Frontal cortex (tissue), 4 donors: ENCODE measurements at places on chromosomes 7 and 10. TPM values are rescaled to one million over a fixed set of nuclear protein-coding genes. Genes with fewer than 3 reads are reported as not detected.

GRCh38 chr7:30041526-30042269 lies 13.5 kb downstream of the PLEKHA8 start:
- DNase-seq, result no peak

- DNase-seq, result no peak
These were observed 300.3 kb downstream of the CDK14 start for GRCh38 chr7:90896458-90896857.

GRCh38 chr10:110989016-110989415 lies 69.6 kb downstream of the SHOC2 start:
- DNase-seq, result no peak

- no peak for DNase-seq
These were observed 332.5 kb upstream of the SORCS1 start for GRCh38 chr10:107497024-107497423.

- DNase-seq, result no peak
These were observed 305.5 kb downstream of the C7orf25 start for GRCh38 chr7:42606193-42606905.

- no peak for DNase-seq
These were observed 408.0 kb downstream of the HGF start for GRCh38 chr7:81361769-81362312.

- DNase-seq, result no peak
These were observed 150.0 kb upstream of the LAMB4 start for GRCh38 chr7:108280136-108280535.

DNA sequence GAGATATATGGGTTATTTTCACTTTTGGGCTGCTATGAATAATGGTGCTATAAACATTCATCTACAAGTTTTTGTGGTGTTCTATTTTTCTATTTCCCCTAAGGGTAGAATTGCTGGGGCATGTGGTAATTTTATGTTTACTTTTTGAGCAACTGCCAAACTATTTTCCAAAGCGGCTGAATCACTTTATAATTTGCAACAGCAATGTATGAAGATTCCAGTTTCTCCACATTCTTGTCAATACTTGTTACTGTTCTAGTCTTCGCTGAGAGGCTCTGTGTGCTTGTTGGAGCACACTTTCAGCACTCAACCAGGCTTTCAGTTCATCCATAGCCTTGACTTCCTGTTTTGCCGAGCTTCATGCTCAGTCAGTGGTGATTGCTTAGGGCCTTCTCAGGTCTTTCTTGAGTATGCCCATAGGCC lies 39.0 kb downstream of the ADK start:
- no peak for DNase-seq

DNA sequence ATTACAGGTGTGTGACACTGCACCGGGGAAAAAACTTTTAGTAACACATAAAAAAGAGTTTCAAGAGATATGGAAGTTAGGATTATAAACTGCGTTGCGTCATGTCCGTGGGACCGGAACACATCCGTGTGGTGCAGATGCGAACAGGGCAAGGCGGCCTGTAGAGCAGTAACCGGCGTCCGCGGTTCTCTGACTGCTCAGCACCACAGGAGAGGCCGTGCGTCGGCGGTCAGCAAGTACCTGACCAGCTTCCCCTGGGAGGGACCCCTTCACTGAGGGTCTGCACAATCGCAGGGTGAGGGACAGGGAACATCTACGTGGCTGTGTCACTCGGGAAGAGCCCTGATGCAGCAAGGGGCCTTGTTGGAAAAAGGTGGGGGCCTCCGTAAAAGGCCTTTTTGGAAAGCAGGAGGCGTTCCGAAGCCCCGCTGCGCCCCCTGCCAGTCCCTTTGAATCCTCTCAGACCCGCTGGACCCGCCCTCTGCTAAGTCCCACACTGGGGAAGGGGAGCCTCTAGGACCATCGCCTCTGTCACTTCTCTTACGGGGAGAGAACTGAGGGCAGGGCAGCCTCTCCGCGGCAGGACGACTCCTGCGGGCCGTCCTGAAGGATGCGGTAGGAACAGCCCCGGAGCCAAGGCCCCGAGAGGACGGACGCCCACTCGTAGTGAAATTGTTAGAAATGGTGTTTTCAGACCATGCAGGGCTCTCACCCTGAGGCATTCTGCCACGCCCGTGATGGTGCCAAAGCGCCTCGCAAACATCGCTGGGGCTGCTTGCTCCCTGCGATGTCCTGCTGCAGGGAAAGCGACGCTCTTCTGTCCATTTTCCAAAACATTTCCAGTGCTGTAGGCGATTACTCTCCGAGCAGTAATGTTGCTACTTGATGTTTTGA lies 771.6 kb upstream of the COBL start:
- no peak for DNase-seq

DNA sequence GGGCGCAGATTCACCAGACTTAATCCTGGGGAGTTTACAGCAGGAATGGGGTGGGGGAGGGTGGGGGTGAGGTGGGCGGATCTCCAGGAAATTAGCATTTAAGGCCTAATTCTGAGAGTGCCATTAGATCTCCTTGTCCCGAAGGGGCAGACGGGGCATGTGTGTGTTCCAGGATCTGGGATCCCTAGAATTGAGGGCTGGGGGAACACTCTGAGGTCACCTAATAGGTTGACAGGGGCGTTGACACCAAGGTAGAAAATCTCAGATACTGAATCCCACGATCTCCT lies 9.4 kb upstream of the EPHB4 start:
- DNase-seq, result peak; percentile 38

- no peak for DNase-seq
These were observed 10.3 kb upstream of the AGR3 start for GRCh38 chr7:16891874-16892643.

GRCh38 chr10:95785317-95785716 lies 29.4 kb downstream of the ENTPD1 start:
- DNase-seq, result no peak

DNA sequence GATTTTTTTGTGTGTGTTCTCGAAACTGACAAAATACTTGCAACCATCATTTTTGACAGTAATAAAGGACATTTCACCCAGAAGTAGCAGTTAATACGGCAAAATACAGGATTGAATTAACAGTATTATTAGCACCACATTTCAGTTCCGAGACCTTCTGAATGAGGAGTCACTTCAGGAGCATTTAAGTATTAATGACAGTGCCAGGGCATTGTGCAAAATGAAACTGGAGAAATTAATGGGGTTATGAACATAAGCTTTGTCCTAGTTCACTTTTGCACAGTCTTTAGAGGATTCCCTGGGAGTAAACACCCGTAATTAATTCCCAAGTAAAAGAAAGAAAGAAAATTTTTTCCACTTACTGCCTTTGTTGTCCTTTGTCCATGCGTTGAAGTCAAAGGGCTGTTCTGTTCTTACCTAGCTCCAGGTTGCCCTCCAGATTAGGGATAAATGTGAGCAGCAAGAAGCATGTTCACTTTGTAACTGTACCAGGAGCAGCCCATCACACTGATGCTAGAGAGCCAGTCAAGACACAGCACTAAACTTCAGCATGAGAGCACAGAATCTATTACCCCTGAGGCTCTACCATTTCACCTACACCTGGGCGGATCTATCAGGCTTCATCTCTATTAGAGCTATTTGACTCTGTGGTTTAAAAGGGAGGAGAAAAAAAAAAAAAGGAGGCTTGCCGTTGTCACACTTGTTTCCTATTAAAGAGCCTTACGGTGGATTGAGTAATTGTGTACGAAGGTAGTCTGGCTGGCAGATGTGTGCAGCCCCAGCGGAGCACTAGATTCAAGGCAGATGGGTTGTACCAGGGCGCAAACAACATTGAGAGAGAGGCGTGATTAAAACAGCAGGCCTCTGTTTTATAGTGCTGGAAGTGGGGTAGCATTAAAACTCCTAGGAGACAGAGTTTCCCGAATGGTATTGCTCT lies 297.8 kb upstream of the SEMA3A start:
- no peak for DNase-seq

DNA sequence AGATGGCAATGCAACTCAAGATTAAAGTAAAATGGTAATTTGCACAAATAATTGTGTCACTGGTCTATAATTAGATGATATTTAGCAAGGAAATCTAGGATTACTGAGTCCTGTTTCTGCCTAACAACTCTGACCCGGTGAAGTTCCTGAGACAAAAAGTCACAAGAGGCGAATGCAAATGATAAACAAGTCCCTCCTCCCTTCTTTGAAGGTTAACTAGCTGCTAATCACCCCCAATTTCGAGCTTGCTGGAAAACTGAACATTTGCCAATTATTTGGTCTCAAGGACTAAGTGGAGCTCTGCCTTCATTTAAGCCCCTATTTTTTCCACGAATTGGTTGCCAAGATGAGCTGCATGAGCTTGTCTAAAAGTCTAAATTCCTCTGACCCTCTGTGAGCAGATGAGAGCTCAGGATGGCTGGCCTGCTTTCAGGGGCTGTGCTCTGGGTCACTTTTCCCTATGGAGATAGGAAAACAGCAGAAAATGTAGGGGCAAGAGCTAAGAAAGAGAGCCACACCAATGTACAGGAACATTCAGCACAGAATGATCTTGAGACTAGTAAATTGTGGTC lies 127.3 kb downstream of the MBL2 start:
- DNase-seq, result no peak

DNA sequence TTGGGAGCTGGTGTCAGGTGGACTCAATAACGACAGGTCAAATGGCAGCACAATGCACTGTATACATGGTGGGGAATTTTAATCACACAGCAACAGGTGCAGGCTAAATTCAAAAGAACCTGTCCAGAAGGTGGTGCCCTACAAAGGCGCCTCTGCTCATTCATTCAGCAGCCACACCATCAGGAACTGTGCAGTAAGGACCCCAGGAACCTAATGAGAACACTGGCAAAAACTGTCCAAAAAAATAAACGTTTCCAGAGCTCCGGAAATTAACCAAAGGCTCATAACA lies 21.9 kb upstream of the CRYGN start:
- DNase-seq, result no peak

Gene RBP3
- not detected for total RNA-seq

Gene RFC2
- 22.4 TPM for total RNA-seq

Gene CTBP2
- total RNA-seq, result 32.6 TPM

Gene SSBP1
- total RNA-seq, result 77.5 TPM

Gene PTF1A
- total RNA-seq, result 0.41 TPM
